M059J (cell line): ENCODE measurements at places on chromosomes 7 and 10. TPM values are rescaled to one million over a fixed set of nuclear protein-coding genes. Genes with fewer than 3 reads are reported as not detected.

RAPGEF5 gene
- 0.22 and 0.47 TPM in 2 replicates for total RNA-seq

OR9A2 gene
- not detected in 2 replicates for total RNA-seq

CALHM2 gene
- total RNA-seq = 33.3 and 37.7 TPM in 2 replicates

- DNase-seq = no peak
These were observed at the start of gene TCERG1L for GRCh38 chr10:131311661-131312477. Gene TCERG1L, minus strand, starts transcription at chr10:131311721. Its CDS starts 86 bp downstream, at chr10:131311635.

- DNase-seq = no peak
These were observed 119.0 kb downstream of the PTPN20 start for GRCh38 chr10:47030191-47030703.

- no peak for DNase-seq
These were observed 112.9 kb downstream of the VIPR2 start for GRCh38 chr7:159031750-159032149.

DNA sequence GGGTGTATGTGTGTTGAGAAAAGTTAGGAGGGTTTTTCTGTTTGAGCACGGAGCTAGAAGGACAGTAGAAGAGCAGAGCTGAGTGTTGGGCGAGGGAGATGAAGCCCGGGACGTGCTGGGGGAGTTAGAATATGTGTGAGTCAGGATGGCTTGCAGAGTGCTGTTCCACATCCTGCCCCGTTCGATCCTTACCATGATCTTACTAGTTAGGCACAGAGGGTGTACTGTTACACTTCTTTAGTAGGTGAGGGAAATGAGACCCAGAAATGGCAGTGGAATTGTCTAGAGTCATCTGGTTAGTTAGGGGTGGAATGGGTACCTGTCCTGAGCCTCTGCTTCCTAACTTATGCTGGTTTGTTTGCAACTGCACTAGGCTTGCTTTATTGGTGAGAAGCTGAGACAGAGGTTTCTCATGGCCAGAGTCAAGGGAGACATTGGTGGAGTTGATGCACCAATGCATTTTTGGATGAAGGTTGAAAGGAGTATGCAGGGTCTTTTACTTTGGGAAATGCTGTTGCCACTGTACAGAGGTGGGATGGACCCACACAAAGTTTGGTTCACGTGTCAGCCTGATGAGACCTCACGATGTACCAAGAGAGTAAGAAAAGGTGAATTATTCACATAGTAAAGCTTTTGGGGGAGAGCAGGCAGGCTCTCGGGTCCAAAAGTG, 42.4 kb downstream of the CCNY start:
- DNase-seq = no peak

DNA sequence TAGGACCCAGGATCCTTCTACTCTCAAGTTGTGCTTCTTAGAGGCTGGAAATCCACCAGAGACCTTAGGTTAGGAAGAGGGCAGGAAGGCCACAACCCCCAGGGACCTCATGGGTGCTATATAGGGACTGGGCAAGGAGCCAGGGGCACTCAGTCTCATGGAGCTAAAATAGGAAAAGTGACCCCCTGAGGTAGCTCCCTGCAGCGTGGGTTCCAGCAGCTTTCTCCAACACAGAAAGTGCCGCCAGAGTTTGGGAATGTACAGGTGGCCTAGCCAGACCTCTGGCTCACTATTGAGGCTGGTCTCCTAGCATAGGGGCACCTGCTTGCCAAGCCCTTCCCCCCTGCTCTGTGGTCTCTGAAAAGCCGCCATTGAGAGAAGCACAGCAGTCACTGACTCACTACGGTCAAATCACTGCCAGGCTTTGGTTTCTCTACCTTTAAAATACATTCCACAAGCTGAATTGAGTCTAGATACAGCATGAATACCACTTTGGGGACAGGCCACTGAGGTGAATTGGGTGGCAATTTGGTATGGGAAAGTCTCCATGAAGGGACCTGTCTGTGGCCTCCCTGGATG, 333.2 kb upstream of the PODXL start:
- DNase-seq = peak; percentile 57

GRCh38 chr7:128362670-128363069, 1.2 kb upstream of the PRRT4 start:
- peak; percentile 70 for DNase-seq

- DNase-seq = peak; percentile 85
These were observed 114.8 kb upstream of the ARID5B start for GRCh38 chr10:61786728-61787127.

- DNase-seq = no peak
These were observed 19.8 kb downstream of the MDFIC start for GRCh38 chr7:114941692-114942091.

DNA sequence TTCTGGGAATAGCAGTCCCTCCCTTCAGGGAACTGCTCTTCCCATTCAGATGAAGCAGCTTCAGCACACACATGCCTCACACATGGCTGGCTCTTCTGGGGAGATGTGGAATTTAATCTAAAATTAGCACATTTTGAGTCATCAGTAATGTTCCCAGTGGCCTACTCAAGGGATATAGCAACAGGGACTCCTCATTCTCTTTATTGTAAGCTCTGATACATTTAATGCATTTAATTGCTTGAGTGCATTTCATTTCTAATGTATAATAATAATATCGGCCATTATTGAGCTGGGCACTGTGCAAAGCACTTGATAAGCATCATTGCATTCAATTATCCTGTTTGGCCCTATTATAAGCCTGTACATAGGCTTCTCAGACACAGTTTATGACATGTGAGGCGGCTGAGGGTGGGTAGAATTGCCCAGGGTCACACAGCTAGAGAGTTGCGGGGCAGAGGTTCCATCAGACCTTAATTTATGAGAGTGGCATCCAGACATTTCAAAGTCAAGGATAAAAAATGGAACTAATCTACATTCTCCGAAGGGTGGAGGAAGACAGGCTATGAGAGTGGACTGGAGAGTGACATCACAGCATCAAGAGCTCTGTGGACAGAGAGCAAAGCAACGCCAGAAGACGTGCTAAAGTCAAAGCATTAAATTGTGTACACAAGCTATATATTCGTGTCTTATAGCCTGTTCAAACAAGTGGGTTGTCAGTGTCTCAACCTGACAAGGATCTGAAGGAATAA, 76.8 kb downstream of the LANCL2 start:
- DNase-seq = peak; percentile 58
